ENCODE measurements at places on chromosomes 6 and 20. TPM values are rescaled to one million over a fixed set of nuclear protein-coding genes. Genes with fewer than 3 reads are reported as not detected.

DNA sequence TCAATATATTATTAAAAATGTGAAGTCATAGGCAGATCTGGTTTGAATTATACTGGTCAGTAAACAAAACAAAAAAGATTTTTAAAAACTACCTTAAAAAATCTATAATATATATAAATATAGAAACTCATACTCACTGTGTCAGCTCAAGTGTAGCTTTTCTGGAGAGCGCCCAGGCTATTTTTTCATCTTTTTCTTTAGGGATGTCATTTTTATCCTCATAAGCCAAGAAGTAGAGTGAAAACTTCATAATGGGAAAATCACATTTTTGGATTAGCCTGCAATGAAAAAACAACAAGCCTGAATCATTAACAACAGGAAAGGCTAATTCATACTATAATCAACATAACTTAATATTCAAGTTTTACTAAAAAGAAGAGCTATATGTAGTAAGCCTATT, 18.7 kb downstream of the GLO1 start:
- DNase-seq: no peak

DNA sequence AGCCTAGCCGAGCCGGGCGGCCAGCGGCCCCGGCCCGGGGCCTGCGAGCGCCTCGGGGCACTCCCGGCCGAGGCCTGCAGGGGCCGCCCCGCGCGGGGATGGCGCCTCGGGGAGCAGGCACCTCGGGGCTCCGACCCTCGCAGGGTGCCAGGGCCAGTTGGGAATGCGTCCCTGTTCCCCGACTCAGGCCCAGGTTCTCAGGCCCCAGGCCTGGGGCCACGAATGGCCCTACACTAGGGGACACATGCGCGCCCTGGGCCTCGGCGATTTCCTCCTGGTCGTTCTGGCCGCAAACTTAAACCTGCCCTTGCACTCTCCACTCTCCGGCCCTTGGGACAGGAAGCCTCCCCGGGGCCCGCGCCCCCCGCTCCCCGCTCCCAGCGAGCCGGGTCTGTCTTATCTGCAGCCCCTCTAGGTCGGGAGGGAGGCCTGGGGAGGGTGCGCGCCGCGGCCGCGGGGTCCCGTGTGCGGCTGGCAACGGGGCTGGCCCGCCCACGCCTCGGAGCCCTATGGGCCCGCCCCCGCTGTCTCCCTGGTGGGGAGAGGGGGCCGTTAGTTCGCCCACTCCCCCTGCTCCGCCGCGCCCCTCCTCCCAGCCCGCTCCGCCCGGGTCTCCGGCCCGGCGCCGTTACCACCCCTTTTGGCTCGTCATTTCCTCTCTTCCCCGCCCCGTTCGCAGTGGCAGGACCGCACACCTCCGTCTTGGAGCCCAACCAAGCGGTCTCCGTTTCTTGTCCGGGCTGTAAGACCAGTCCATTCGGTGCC, 611 bp downstream of the NFYA start:
- DNase-seq: peak; percentile 31

GRCh38 chr20:6519556-6519955, 247.9 kb upstream of the BMP2 start:
- no peak for DNase-seq

- no peak for DNase-seq
Measured at GRCh38 chr6:12957321-12958051, 240.9 kb downstream of the PHACTR1 start.

Gene PRDM1
- 13.6 TPM for polyA plus RNA-seq

Gene SLC17A3
- polyA plus RNA-seq: not detected

- DNase-seq: no peak
Measured at GRCh38 chr6:25553502-25553901, 98.5 kb upstream of the SCGN start.

DNA sequence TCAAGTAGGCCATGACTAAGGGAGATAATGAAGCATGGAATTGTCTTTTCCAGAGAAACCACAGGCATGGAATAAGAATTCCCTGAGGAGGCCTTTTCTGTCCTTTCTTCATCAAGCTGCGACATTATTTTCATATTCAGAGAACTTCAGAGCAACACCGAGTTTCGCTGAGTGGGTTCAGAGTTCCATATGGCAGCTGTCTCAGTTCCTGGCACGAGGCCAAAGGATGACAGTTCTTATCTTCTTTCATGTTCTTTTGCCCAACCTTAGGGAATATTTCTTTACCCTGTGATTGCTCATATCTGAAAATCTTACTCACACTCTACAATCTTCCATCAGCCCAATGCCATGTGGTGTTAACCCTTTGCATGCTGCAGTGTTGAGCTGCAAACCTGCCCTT, 135.3 kb upstream of the BMP2 start:
- DNase-seq: no peak

- no peak for DNase-seq
Measured at GRCh38 chr6:112522587-112522986, 175.5 kb downstream of the RFPL4B start.

- DNase-seq: no peak
Measured at GRCh38 chr6:140353536-140353935, 979.1 kb upstream of the CITED2 start.

Gene NMBR
- polyA plus RNA-seq: not detected

GRCh38 chr6:46315589-46315988, 144.8 kb upstream of the ENPP5 start:
- no peak for DNase-seq

- DNase-seq: no peak
Measured at GRCh38 chr6:165034271-165034741, 275.1 kb downstream of the C6orf118 start.

DNA sequence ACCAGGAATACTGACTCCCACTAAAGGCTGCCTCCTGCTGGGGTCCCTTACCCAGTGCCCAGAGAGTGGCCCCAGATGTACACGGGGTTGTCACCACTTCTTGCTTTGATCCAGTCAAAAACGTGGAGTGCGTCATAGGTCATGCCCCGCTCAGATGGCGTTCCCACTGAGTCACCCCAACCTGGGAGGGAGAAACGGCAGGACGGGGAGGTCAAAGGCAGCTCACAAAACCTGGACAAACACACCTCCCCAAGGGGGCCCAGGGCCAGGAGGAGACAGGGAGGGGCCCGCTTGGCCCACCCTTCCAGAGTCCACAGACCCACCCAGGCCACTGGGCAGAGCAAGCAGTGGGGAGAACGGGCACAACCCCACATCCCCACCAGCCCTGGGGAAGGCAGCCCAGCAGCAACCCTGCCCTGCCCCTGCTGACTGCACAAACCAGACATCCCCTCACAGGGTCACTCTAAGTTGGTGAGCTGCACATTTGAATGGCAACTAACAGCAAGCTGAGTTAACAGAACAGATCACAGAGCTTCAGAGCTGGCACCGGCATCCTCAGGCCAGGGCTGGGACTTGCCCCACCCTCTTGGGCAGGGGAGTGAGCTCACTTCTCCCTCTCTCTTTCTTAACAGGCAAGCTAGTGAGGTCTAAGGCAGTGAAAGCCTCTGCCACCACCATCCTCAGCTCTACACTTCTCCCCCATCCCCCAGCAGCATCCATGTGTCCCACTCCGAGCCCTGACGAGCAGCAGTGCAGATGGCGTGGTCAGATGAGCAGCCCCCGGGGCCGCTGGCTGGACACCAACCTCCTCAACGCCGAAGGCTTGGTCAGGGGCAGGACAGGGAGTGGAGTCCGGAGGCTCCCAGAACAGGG, 61.7 kb downstream of the PYGB start:
- DNase-seq: no peak

- no peak for DNase-seq
Measured at GRCh38 chr6:113457198-113457597, 399.9 kb upstream of the MARCKS start.

DNA sequence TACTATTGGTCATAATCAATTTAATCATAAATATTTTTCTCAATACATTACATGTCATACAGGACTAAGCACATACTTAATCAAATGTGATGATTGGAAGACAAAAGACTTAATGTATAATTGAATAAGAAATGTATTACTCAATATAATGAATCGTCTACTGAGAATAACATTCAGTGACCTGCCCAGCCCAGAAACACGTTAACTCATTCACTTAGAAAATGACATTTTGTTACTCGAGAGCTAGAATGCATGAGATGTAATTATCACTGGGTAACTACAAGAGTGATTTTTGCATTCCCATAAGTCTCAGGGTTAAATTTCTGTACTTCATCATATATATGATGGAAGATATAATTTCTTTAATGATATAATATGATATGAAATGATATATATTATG, 444.8 kb downstream of the EYS start:
- no peak for DNase-seq

DNA sequence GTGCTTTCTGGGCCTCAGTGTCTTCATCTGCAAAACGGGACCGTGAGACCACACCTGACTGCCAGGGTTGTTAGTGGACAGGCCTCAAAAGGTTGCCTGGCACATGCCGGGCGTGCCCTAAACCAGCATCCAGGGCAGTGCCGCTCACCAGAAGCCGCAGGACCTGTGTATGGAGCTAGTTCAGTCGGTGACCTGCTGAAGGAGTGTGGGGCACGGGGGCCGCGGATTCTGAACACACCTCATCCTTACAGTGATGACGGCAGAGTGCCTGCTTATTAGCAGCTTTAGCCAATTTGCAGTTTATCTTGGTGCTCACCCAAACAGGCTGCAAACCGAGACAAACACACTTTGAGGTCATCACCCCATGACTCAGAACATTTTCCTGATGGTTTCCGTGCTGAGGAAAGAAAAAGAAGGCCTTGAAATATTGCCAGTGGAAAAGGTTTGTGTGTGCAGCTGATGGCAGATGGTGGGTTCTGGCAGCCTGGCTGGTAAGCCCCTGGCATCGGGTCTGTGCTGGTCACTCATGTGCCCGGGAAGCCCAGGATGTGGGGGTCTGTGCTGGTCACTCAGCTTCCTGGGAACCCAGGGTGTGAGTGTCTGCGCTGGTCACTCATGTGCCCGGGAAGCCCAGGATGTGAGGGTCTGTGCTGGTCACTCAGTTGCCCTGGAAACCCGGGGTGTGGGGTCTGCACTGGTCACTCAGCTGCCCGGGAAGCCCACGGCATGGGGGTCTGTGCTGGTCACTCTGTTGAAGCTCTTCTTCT, 153.8 kb downstream of the ERMARD start:
- DNase-seq: no peak

DNA sequence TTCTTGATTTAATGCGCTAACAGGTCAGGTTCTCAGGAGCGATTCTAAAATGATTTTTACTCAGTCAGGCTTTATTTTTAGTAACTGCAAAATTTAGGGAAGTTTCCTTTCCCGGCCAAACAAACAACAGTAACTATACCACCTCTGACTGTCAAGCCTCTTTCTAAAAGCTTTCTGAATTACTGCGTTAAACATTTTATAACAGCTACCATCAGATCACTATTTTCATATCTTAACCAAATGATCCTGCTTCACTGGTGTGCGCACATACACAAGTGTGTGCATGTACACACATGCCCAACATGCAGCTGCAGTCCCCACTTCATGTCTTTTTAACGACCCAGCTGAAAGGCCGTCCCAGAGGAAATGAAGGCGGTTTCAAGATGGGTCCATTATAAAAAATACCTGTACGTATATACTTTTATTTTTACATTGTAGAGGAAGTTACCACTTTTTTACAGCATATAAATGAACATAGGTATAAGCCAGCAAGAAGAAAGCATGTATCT, 25.0 kb downstream of the TMEM242 start:
- DNase-seq: no peak

DNA sequence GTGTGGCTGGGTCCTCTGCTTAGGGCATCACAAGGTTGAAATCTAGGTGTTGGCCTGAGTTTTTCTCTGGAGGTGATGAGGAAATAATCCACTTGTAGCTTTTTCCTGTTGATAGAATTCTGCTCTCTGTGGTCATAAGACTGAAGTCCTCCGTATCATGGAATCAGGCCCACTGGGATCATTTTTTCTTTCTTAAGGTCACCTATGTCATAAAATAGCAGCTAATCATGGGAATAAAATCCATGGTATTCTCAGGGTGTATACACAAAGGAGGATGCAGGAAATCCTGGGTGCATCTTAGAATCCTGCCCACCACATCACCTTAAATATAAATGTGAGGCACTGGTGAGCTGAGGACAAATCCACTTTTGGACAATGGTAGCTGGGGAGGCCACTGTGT, 72.7 kb downstream of the PRDM1 start:
- no peak for DNase-seq

Gene EEF1A2
- polyA plus RNA-seq: not detected

DNA sequence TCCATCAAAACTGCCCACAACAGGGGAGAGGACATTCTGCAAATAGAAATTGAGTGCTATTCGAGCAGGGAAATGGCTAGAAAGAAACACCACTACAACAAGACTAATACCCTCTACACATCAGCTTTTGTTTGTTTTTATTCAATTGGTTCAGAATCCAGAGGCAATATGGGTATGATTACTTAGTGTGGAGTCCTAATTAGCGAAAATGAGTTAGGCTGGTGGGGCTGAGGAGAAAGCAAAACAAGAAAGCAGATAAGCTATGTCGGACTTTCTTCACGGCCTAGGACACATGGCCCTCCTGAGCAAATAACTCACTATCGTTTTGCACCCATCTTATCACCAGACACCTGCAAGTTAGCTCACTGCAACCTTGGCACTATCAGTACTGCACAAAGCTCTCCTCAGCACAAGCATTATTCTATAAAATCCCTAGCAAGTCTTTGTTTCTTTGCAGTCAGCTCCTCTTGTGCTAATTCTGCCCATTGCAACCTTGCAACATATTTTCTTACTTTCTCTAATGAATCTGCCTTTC, 31.3 kb upstream of the SH3BGRL2 start:
- no peak for DNase-seq

Gene GLP1R
- polyA plus RNA-seq: not detected

Gene NOX3
- polyA plus RNA-seq: not detected

- no peak for DNase-seq
Measured at GRCh38 chr6:33949111-33949510, 145.3 kb upstream of the MLN start.

- no peak for DNase-seq
Measured at GRCh38 chr6:7238900-7239589, 74.0 kb downstream of the SSR1 start.

Gene SLC25A27
- polyA plus RNA-seq: not detected

DNA sequence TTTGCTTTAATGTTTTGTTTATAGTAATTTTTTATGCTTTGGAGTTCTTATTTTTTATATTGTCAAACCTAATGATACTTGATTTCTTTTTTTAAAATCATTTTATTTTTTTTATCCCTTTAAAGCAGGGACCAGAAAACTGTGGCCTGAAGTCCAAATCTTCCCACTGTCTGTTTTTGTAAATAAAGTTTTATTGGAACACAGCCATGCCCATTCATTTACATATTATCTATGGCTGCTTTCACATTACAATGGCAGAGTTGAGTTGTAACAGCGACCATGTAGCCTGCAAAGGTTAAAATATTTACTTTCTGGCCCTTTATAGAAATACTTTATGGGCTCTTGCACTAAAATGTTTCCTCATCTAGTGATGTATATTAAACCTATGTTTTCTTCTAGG, 42.3 kb downstream of the PPP1R16B start:
- DNase-seq: no peak

GRCh38 chr6:41655176-41655575, 16.9 kb downstream of the MDFI start:
- no peak for DNase-seq

GRCh38 chr6:66326228-66326627, 619.2 kb upstream of the EYS start:
- DNase-seq: no peak

Gene FAM217A
- polyA plus RNA-seq: 0.11 TPM

- DNase-seq: no peak
Measured at GRCh38 chr20:9467995-9468394, 46.4 kb upstream of the LAMP5 start.

Gene RAB32
- polyA plus RNA-seq: not detected

GRCh38 chr6:70531133-70531532, 35.6 kb upstream of the SDHAF4 start:
- peak; percentile 4 for DNase-seq

- no peak for DNase-seq
Measured at GRCh38 chr6:45154679-45155078, 173.5 kb upstream of the RUNX2 start.

Measured in GM12878 (cell line).